ENCODE measurements at places on chromosomes 5 and 9.

DNA sequence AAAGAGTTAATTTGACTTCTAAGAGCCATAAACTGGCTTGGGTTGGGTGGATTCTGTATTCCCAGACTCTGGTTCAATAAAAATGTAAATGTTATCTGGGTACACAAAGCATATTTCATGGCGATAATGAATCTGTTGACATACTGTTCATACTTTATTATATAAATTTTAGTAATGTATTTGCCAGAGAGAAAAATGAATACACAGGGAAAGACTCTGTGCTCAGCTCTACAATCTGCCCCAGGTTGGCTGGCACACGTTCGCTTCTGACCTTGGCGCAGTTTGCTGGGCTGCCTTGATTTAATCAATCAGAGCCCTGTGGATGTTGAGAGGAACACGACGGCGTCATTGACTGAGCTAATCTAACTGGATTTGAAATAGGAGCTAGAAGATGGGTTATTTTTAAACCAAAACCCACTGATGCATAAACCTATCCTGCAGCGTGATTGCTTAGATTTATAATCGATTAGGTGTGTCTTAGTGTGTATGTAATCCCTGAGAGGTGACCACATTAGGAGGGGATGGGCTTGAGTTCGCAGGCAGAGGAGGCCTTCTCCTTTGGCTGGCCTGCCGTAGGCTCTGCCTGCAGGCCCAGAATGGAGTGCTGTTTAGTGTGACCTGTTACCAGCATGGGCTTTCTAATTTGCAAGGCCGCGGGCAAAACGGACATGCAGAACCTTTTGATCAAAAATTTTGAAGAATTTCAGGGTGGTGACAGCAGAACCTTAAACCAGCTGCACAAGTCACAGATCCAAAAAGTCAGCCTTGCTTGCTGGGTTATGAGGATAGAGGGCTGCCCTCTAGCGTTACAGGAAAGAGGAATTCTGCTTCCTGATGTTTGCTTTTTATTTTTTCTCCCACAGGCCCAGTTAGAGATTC is 3.9 kb upstream of the ADCY2 start:
- peak; percentile 43 for DNase-seq
- peaks cover 19% of the 10 kb centered on the region for H3K27me3 ChIP-seq
- peak overlapping the region; percentile 44 for H3K27ac ChIP-seq
- H3K4me3 ChIP-seq = no peak overlapping the region
- H3K36me3 ChIP-seq = no peaks in the 10 kb centered on the region

- no peak for DNase-seq
- H3K4me1 ChIP-seq = no peaks in the 10 kb centered on the region
- H3K36me3 ChIP-seq = no peaks in the 10 kb centered on the region
- no peaks in the 10 kb centered on the region for H3K27me3 ChIP-seq
Measured at GRCh38 chr5:133466556-133467334, 145.6 kb downstream of the FSTL4 start.

GRCh38 chr5:168931638-168932345 is 352.6 kb upstream of the PANK3 start:
- no peaks in the 10 kb centered on the region for H3K27me3 ChIP-seq
- no peak for DNase-seq
- H3K27ac ChIP-seq = no peak overlapping the region
- H3K4me1 ChIP-seq = no peaks in the 10 kb centered on the region
- H3K4me3 ChIP-seq = no peak overlapping the region
- H3K36me3 ChIP-seq = no peaks in the 10 kb centered on the region

GRCh38 chr9:98774746-98775145 is 21.6 kb downstream of the ANKS6 start:
- H3K27me3 ChIP-seq = no peaks in the 10 kb centered on the region
- no peak overlapping the region for H3K4me3 ChIP-seq
- peak; percentile 16 for DNase-seq
- H3K4me1 ChIP-seq = no peaks in the 10 kb centered on the region

GRCh38 chr5:154365823-154366222 is 80.0 kb upstream of the SAP30L start:
- no peak for DNase-seq
- H3K36me3 ChIP-seq = no peaks in the 10 kb centered on the region
- H3K27ac ChIP-seq = no peak overlapping the region
- H3K4me1 ChIP-seq = no peaks in the 10 kb centered on the region
- no peaks in the 10 kb centered on the region for H3K27me3 ChIP-seq

- no peaks in the 10 kb centered on the region for H3K27me3 ChIP-seq
- no peaks in the 10 kb centered on the region for H3K4me1 ChIP-seq
- no peaks in the 10 kb centered on the region for H3K36me3 ChIP-seq
- no peak overlapping the region for H3K27ac ChIP-seq
Measured at GRCh38 chr5:38948501-38948900, 102.7 kb downstream of the OSMR start.

GRCh38 chr5:37197340-37198050 is 51.7 kb downstream of the CPLANE1 start:
- H3K4me1 ChIP-seq = no peaks in the 10 kb centered on the region
- DNase-seq = no peak
- no peaks in the 10 kb centered on the region for H3K36me3 ChIP-seq

GRCh38 chr5:138844125-138844461 is 31.0 kb downstream of the LRRTM2 start:
- no peaks in the 10 kb centered on the region for H3K4me1 ChIP-seq
- no peak overlapping the region for H3K27ac ChIP-seq
- no peaks in the 10 kb centered on the region for H3K36me3 ChIP-seq
- H3K4me3 ChIP-seq = no peak overlapping the region
- no peak for DNase-seq

DNA sequence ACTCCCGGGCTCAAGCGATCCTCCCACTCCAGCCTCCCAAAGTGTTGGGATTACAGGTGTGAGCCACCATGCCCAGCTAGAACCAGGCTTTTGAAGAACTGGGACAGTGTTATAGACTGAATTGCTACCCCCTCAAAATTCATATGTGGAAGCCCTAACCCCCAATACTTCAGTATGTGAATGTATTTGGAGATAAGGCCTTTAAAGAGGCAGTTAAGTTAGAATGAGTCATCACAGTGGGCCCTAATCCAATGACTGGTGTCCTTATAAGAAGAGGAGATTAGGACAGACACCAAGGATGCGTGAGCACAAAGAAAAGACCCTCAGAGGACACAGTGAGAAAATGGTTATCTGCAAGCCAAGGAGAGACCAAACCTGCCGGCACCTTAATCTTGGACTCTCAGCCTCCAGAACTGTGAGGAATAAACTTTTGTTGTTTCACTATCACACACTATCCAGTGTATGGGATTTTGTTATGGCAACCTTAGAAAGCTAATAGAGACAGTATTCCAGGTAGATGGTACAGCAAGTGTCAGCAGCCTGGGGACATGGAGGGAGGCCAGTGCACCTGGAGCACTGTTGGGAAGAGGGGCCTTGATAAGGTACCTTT is 31.4 kb upstream of the ERGIC1 start:
- no peaks in the 10 kb centered on the region for H3K4me1 ChIP-seq
- H3K27me3 ChIP-seq = no peaks in the 10 kb centered on the region
- H3K36me3 ChIP-seq = no peaks in the 10 kb centered on the region
- no peak overlapping the region for H3K27ac ChIP-seq

DNA sequence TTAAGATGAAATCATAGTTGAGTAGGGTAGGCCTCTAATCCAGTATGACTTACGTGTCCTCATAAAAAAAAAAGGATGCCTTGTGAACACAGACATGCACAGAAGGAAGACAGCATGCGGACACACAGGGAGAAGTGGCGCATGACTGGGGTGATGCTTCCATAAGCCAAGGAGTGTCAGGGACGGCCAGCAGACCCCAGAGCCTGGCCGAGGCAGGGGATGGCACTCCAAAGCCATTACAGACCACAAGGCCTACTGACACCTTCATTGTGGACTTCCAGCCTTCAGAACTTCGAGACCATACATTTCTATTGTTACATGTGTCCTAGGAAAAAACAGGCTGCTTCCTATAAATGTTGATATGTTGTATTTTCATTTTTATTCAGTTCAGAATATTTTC is 19.9 kb downstream of the EHMT1 start:
- peak overlapping the region; percentile 5 for H3K27ac ChIP-seq
- H3K4me3 ChIP-seq = no peak overlapping the region
- peaks cover 9% of the 10 kb centered on the region for H3K4me1 ChIP-seq
- no peak for DNase-seq
- H3K36me3 ChIP-seq = no peaks in the 10 kb centered on the region
- no peaks in the 10 kb centered on the region for H3K27me3 ChIP-seq

DNA sequence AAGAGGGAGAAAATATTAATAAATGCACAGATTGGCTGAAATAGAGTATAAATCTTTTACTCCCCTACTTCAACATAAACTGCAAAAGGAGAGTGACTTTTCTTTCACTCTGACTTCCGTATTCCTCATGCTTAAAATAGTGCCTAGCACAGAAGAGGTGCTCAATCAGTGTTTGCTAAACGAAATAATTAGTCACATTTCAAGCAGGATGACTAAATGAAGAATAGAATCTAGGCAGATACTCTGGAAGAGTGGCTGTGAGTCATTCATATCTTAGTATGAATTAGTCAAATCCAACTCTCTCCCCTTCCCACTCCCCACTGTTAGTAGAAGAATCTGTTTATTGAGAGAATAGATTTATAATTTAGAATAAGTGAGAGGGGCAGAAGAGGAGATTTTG is 4.8 kb downstream of the CD274 start:
- H3K27ac ChIP-seq = no peak overlapping the region
- H3K36me3 ChIP-seq = no peaks in the 10 kb centered on the region
- no peak overlapping the region for H3K4me3 ChIP-seq
- no peaks in the 10 kb centered on the region for H3K27me3 ChIP-seq

DNA sequence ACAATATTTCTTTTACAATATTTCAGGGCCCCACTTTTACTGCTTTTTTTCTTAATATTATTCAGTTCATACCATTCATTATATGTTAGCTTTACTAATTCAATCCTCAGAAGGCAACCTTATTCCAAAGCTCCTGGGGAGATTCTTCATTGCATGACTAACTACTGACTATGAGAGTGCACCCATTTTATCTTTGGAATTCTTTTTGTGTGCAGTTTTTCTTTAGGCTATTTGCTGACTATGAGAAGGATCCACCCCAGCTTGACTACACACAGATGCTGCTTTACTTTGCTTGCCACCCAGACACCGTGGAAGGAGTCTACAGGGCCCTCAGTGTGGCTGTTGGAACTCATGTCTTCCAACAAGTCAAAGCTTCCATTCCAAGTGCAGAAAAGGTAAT is 56.9 kb upstream of the IL7R start:
- no peak overlapping the region for H3K4me3 ChIP-seq
- no peaks in the 10 kb centered on the region for H3K4me1 ChIP-seq
- no peak overlapping the region for H3K27ac ChIP-seq
- DNase-seq = no peak
- no peaks in the 10 kb centered on the region for H3K36me3 ChIP-seq

GRCh38 chr5:180072556-180072955 is 997 bp upstream of the RNF130 start:
- no peaks in the 10 kb centered on the region for H3K36me3 ChIP-seq
- no peaks in the 10 kb centered on the region for H3K27me3 ChIP-seq
- peaks cover 5% of the 10 kb centered on the region for H3K4me1 ChIP-seq
- no peak overlapping the region for H3K27ac ChIP-seq

DNA sequence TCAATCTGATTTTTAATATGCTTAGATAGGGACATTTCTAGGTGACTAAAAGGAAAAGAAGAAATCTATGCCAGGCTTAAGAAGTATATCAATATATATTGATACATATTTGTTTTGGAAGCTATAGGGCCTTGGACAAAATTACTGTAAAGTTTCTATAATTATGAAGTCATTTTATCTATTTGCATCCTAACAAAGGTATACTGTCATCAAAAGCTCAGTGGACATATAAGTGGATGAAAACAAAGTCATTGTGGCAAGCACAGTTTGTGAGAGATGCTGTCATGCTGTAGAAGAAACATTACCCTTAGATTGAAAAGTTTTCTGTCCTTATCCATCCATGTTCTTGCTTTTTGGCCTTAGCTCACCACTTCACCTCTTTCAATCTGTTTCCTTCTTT is 140.3 kb upstream of the SPEF2 start:
- H3K27ac ChIP-seq = no peak overlapping the region
- no peak for DNase-seq
- H3K36me3 ChIP-seq = no peaks in the 10 kb centered on the region

- DNase-seq = no peak
- no peaks in the 10 kb centered on the region for H3K36me3 ChIP-seq
- H3K27me3 ChIP-seq = no peaks in the 10 kb centered on the region
Measured at GRCh38 chr5:14246350-14247053, 103.4 kb downstream of the TRIO start.

- H3K4me3 ChIP-seq = no peak overlapping the region
- no peak for DNase-seq
- no peaks in the 10 kb centered on the region for H3K4me1 ChIP-seq
- no peaks in the 10 kb centered on the region for H3K36me3 ChIP-seq
- H3K27me3 ChIP-seq = peaks cover 44% of the 10 kb centered on the region
- no peak overlapping the region for H3K27ac ChIP-seq
Measured at GRCh38 chr5:139901986-139902385, 106.4 kb downstream of the PSD2 start.

- no peaks in the 10 kb centered on the region for H3K4me1 ChIP-seq
- no peak overlapping the region for H3K4me3 ChIP-seq
- no peak for DNase-seq
- no peak overlapping the region for H3K27ac ChIP-seq
- H3K36me3 ChIP-seq = no peaks in the 10 kb centered on the region
Measured at GRCh38 chr5:145347026-145347616, 488.0 kb downstream of the PRELID2 start.

DNA sequence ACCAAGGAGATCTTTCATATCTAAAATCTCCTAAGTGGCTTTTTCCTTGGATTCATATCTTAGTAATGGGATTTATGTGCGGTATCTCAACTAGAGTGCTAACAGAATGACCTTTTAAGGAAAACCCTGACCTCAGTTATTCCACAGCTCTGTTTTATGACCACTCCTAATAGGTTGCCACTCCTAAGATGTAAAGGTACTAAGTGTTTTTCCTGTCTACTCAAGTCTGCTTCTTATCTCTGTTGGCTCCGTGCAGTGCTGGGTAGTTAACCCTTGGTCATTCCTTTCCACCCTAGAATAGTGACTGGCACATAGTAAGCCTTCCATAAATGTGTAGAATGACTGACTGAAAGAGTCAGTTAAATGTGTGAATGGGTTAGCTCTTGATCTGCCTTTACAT is 161.4 kb downstream of the DOCK2 start:
- H3K27me3 ChIP-seq = no peaks in the 10 kb centered on the region
- H3K36me3 ChIP-seq = no peaks in the 10 kb centered on the region
- no peak for DNase-seq
- no peak overlapping the region for H3K27ac ChIP-seq

GRCh38 chr5:16883806-16884205 is 52.3 kb downstream of the MYO10 start:
- no peak overlapping the region for H3K4me3 ChIP-seq
- DNase-seq = no peak
- peaks cover 11% of the 10 kb centered on the region for H3K4me1 ChIP-seq
- H3K27me3 ChIP-seq = no peaks in the 10 kb centered on the region
- peak overlapping the region; percentile 25 for H3K27ac ChIP-seq

- H3K4me3 ChIP-seq = no peak overlapping the region
- no peak overlapping the region for H3K27ac ChIP-seq
- no peaks in the 10 kb centered on the region for H3K4me1 ChIP-seq
- H3K36me3 ChIP-seq = no peaks in the 10 kb centered on the region
Measured at GRCh38 chr9:124122813-124123462, 111.4 kb downstream of the LHX2 start.

Data from colonic mucosa (tissue), 4 donors.